ENCODE measurements at places on chromosomes 4 and X.
A peak's percentile ranks its signal among the peaks of the same experiment; 100 is the strongest.

DNA sequence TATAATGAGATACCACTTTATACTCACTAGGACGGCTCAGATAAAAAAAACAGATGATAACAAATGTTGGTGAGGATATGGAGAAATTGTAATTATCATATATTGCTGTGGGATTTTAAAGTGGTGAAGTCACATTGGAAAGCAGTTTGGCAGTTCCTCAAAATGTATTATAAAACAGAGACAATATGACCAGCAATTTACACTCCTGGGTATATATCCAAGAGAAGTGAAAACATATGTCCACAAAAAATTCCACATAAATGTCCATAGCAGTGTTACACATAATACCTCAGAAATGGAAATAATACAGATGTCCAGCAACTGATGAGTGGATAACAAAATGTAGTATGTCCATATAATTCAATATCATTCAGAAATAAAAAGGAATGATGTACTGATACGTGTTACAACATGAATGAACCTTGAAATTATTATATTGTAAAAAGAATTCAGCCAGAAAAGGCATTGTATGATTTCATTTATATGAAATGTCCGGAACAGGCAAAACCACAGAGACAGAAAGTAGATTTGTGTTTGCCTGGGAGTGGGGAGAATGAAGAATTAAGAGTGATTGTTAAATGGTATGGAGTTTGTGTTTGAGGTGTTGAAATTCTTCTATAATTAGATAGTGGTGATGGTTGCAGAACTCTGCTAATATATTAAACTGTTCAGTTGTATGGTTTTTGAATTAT, 220.9 kb downstream of the SLC7A11 start:
- DNase-seq, result no peak

DNA sequence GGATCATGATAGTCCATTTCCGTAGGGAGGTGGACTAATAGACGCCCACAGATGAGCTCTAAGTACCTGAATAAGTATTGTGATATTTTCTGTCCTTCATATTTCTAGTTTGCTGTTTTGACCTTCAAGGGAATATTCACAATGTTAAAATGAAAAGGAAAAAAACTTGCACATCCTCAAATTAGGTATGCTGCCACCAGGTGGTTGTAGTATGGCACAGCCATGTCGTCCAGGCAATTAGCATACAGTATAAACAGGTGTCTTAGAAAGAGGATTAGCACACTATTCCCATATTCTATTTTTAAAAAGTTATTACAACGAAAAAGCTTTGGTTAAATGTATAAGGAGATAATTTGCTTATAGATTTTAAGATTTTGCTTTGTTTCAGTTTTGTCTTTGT, 802.0 kb downstream of the RPA4 start:
- DNase-seq, result peak; percentile 28

DNA sequence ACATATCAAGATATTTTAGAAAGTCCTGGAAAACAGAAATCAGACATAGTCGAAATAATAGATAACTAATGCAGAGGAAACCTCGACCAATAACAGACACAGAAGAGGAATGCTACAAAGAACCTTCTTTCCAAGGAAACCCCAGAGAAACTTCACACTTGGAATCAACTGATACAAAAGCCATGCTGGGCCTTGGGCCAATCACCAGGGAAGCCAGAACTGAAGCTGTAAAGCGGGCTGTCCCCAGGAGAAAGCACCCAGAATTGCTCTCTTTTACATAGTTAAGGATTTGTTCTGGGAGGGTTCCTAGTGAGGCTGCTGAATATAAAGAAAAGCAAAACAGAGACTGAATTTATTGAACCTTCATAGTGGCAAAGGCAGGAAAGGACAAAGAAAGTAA, 100.5 kb downstream of the PRDM5 start:
- no peak for DNase-seq

DNA sequence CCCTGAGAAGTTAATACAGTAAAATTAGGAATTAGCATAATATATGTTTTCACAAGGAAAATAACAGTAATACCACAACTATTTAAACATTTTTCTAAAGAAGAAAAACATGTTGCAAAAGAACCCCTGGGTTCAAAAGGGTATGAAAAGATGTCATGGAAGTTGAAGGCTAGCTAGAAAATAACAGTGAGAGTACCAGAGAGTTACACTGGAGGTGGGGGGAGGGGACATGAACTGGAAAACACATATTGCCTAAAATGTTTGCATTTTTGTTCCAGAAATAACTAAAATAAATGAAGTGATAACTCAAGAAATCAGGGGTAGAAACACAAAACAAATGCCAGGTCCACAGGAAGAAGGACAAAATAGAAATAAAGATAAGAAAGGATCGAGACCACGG, 336.6 kb upstream of the MAD2L1 start:
- DNase-seq, result no peak

DNA sequence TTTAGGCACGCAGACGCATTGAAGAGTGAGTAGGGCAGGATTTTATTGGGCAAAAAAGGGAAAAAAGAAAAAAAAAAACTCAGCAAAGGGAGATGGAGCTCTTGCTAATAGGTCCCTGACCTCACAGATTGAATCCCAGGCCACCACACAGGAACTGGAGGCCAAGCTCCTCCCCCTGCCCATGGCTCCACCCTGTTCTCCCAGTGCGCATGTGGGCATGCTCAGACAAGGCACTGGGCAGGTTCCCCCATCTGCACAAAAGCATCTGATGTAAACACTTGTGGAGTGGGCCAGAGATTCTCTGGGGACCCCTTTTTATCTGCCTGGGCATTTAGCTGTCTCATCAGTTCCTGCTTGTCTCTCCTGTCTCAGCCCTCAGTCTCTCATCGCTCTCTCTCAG, 9.5 kb downstream of the FRMD7 start:
- peak; percentile 2 for DNase-seq

Data from NB4 (cell line).